Activated CD4-positive, alpha-beta T cell treated with anti-CD3 and anti-CD28 coated beads for 24 hours (primary cell): ENCODE measurements at places on chromosomes 16 and 17.

- DNase-seq = no peak
Measured at GRCh38 chr17:13099926-13100325, 82.1 kb upstream of the ELAC2 start.

DNA sequence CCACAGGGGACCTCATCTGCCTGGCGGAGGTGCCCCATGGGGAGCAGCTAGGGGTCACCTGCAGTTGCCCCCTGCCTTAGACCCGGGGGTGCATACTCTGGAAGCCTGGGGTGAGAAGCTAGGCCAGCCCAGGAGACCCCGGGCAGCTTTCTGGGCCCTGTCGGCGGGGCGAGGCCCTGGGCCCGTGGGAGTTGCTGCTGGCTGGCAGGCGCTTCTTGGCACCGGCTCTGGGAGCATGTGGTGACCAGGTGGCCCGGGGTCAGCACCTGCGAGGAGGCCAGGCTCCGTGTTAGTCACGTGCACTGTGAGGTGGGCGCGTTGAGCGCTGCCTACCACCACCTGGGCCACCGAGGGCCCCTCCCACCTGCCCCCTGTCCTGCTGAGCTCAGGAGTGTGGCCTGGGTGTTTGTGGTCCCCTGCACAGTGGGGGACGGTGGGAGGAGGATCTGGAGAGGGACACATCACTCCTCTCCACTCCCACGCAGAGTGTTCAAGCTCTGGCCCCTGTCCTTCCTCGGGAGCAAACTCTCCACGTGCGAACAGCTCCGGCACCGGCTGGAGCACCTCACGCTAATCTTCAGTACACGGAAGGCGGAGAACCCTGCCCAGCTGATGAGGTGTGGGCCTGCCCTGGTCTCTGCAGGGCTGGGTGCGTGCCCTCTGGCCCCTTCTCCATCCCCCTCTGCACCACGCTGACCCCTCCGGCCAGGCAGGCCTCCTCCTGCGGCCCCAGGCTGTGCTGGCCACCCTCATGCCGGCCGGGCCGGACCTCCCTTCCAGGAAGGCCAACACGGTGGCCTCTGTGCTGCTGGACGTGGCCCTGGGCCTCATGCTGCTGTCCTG lies 5.8 kb downstream of the PIGQ start:
- DNase-seq = no peak

GRCh38 chr17:35892091-35893035 lies 12.2 kb upstream of the CCL5 start:
- DNase-seq = no peak

- DNase-seq = no peak
Measured at GRCh38 chr17:9987779-9988585, 82.9 kb upstream of the RCVRN start.

DNA sequence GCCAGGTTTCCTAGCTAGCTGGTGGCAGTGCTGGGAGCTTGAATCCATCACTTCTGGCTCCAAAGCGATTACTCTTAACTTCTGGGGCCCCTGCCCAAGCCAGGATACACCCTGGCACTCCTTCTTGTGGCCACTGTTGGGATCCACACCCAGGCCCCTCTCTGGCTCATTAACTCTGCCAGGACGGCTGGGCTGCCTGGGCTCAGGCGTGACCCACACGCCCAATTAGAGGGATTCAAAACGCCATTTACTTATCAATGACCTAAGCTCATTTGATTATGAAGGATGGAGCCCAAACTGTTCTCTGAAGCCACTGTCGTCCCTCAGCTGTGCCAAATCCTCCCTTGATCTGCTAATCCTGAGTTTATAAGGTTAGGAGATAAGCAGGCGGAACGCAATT lies 79.7 kb upstream of the BRD7 start:
- no peak for DNase-seq

DNA sequence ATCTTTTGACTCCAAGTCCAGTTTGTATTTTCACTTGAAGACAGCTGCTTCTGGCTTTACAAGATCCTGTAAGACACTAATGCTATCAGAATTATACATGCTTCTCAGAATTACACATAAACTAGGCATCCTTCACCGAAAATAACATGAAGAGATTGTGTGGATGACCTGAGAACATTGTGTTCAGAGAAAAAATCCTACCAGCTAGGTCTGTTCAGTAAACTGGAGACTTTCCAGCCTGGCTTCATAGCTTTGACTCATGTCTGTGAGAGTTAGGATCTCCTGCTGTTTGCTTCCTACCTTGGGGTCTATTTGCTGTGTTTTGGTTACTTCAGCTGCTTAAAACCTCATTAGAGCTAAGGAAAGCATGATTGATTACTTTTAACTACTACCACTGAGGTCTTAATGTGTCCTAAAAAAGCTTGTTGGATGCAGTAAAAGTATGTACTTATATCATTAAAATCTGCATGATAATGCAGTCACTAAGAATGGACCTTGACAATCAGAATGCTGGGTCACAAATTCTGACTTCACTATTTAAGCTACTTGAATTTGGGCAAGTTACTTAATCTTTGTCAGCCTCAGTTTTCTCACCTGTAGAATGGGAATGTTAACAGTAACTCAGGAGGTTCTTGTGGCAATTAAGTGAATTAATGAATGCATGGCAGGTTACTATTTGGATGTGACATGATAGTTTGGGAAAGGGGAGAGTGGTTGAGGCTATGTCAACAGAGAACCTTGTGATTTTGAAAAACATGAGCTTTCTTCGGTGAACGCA lies 8.0 kb upstream of the MYH13 start:
- no peak for DNase-seq

- DNase-seq = no peak
Measured at GRCh38 chr17:72407931-72408330, 287.1 kb downstream of the SOX9 start.

DNA sequence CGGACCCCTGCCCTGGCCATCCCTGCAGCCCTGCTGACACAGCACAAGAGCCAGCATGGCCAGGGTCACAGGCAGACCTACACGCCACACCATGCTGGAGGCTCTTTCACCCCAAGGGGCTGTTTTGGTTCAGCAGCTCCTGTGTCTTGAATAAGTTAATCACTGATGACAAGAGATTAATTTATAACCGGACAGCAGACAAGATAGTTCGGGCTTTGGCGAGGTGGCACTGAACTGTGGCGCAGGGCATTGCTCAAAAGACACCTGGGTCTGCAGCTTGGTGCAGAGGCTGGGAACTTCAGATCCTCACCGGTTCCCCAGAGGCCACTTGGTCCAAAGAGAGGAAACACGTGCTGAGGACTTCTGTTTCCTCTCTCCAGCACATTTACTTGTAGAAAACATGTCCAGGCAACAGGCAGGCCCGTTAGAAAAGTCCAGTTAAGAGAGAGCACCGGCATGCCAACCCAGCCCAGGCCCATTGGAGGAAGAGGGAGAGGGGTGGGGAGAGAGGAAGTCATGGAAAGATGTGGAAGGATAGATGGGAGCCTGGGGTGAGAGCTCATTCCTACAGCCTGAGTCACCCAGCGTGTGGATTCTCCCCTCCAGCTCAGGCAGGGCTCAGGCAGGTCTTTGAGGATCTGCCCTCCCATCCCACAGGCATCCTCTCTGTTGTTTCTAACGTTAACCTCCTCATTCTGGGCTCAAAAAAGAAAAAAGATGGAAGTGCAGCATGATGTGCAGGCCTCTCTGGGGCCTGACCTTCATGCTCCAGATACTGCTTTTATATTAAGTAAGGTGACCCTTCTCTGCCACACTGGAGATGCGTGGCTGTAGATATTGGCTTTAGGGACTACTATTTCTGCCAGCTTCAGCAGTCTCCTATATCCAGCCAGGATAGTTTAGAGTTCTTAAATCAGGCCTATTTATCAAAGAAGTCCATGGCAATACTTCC lies 80.0 kb upstream of the HNF1B start:
- no peak for DNase-seq

DNA sequence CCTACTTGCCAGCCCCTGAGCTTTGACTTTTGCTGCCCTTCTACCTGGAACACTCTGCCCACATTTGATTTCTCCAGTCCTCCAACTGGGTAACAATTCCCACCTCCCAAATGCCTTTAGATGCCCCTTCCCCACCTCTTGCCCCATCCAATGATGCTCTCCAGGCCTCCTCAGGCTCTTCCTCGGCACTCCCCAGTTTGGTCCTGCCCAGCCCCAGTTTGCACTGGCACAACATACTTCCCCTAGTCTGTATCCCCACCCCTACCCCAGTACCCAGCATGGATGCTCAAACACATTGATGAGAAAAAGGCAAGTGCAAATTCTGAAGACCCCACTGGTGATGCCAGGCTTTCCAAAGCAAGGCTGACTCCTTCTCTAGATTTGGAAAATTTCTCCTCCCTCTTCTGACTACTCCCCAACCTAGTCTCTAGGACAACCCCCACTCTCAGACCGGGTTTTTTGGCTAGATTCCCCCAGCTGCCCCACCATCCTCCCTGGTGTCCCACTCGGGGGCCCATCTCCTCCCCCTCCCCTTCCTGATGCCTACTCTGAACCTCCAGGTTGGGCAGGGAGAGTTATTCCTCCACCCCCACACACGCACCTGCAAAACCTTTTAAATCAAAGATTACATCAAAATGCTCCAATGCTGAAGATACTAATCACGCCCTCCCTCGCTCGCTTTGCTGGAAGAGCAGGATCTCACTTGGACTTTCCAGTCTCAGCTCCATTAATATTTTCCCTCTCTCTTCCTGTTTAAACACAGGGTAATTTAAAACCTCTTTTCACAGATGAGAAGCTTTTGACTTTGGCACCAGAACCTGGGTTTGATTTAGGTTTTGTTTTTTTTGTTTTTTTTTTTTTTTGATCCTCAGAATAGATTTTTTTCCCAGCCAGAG lies 94.9 kb downstream of the TMEM132E start:
- no peak for DNase-seq

GRCh38 chr16:65770752-65771151 lies 595.7 kb upstream of the CDH5 start:
- no peak for DNase-seq

DNA sequence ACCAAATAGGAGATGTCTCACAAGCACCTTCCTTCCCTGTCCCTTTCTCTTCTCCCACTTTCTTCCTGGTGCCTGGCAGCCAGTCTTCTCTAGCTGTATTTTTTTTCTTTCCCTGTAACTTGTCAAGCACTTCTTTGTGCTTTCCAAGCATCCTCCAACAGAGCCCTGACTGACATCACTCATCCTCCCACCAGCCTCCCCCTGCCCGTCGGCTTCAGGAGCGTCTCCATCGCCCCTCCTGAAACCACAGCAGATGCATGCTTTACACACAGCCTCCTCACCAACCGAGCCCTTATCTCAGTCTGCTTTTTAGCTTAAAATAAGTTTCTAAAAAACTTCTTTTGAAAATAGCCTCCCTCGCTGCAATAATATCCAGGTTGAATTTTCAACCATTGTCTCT lies 268.7 kb upstream of the CDH5 start:
- DNase-seq = no peak

- no peak for DNase-seq
Measured at GRCh38 chr16:79918916-79919315, 318.4 kb upstream of the MAF start.

DNA sequence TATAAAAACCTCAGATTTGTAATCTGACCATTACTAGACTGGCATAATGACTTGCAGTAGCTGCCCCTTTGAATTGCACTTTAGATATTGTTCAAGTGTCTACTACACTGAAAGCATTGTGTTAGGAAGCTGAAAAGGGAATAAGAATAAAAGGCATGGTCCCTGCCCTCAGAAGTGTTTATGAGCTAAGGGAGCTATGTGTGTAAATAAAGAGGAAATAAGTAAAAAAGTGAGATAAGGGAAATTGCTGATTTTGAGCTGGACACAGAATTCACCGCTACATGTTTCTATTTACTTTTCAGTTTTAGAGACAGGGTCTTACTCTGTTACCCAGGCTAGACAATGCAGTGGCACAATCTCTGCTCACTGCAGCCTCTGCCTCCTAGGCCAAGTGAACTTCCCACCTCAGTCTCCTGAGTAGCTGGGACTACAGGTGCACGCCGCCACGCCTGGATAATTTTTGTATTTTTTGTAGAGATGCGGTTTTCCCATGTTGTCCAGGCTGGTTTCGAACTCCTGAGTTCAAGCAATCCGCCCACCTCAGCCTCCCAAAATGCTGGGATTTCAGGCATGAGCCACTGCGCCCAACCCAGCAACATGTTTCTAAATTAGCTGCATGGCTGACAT lies 57.0 kb downstream of the GRB2 start:
- no peak for DNase-seq

- DNase-seq = no peak
Measured at GRCh38 chr16:10240854-10241613, 58.8 kb upstream of the GRIN2A start.

DNA sequence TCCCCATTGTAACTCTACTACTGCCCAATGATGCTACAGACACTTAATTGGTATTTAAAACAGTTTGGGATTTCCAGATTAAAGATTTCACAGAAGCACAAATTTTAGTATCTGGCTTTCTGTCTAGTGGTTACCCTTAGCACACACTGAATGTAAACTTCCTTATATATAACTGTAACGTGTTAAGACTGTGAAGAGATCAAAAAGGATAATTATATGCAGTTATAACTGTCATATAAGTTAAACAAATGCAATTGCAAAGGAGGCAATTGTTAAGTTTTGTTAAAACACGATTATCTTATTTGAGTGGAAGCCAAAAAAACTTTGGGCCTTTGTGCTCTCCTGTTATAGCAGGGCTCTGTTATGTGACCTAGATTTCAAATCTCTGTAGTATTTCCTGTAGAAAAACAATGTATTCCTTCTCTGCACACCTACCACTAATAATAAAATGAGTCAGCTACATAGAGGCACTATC lies 147.9 kb downstream of the STXBP4 start:
- DNase-seq = no peak

DNA sequence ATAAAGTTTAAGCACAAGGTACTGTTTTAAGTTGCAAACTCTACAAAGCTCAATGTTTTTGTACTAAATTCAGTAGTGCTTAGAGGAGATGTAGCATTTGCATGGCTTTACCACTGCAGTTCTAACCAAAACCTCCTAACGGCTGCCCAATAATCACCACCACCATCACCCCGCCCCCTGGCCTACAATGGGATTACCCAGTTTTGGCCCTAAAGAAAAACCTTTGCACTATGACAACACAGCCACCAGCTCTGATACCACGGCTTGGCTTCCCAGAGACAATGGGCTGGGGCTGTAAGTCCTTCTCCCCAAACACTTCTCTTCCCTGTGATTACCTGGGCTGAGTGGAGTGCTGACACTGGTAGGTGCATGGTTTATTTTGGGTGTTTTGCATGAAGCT lies 58.4 kb upstream of the MTMR4 start:
- no peak for DNase-seq

GRCh38 chr16:4572715-4573114 lies 16.6 kb downstream of the C16orf96 start:
- no peak for DNase-seq

- DNase-seq = no peak
Measured at GRCh38 chr17:16486373-16487250, 5.4 kb downstream of the LRRC75A start.

DNA sequence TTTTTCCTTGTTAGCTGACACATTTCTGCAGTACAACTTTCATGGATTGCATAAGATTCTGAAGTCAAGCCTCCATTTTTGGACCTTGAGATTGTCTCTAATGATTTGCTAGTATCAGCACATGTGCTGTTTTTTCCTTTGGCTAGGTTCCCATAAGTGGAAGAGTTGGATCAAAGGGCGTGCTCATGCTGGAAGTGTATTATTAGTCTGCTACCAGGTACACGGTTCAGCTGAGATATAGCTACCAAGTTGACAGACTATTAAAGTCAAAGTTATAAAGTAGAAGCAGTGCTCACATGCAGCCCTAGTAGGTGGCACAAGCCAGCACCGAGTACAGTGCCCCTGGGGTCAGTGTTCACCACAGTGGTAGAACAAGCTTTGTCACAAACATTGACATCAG lies 3.2 kb downstream of the FAHD1 start:
- DNase-seq = no peak

- DNase-seq = peak; percentile 77
Measured at GRCh38 chr16:48385253-48386150, at the start of gene SIAH1. SIAH1 (minus strand) TSS chr16:48385413; CDS start chr16:48362428, 22,985 bp downstream.

GRCh38 chr16:85614338-85615013 lies 1.4 kb downstream of the GSE1 start:
- DNase-seq = no peak

- no peak for DNase-seq
Measured at GRCh38 chr16:57753448-57754353, 18.1 kb downstream of the KATNB1 start.
